Activated effector memory CD4-positive, alpha-beta T cell treated with Interleukin-2 at 50 U/mL for 16 hours (primary cell): ENCODE measurements at places on chromosomes 2 and 18.

GRCh38 chr2:105489168-105489878 is 90.5 kb upstream of the FHL2 start:
- DNase-seq = no peak

DNA sequence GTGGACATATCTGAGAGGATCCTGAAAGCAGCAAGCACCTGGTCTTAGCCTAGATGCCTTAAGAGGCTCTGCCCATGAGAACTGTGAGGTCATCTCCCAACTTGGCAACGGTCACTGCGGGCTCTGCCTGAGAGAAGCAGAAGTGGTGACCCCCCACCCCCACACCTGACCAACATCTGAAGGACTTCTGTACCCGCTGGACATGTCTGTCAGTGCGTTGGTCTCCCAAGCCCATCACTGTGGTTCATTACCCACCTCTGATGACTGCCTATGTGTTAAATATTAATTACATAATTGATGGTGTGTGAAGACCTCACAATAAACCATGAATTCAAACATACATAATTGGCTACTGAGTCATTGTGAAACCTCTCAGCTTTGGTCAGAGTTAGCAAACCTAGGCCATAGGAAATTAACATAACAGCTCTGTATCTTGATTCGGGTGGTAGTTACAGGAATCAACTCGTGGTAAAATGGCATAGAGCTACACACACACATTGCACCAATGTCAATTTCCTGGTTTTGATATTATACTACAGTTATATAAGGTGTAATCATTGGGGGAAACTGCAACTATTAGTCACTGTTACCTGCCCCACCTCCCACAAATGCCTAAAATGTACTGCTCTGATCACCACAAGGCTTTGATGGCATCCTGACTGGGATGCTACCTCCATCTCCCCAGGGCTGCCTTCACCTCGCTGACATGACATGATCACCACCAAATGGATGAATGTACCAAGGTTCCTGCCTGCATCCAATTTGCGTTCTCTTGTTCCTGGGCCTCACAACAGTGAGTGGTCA is 4.3 kb upstream of the GALNT1 start:
- no peak for DNase-seq

DNA sequence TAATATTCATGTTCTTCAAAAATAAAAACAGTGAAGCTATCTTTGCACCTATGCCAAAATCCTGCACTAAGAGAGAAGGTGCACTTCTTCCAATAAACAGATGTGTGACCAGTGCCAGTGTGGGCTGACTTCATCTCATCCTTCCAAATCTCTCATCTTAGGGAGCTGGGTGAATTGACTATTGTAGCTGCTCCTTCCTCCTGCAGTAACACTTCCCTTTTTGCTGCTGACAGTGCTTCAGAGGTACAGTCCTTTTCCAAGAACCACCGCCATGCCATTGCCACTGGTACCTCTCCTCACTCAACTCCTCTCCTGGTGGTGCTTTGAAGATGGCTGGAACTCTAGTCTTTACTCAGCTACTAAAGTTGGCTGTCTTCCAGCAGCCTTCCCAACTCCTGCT is 42.1 kb upstream of the ARHGAP25 start:
- no peak for DNase-seq

DNA sequence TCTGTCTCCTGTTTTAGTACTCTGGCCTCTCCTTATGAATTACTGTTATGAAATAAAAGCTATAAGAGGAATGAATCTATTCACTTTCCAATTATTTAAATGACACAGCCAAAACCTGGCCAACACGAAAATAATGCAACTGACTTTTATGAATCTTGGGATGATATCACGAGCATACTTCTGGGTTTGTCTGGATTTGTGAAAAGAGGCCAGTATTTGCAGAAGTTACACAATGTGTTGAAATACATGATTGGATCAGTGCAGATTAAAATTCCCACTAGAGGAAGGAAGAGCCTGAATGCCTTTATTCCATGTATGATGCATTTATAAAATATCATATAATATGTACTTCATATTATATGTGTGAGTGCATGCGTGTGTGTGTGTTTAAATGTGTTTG is 418.2 kb downstream of the GRB14 start:
- DNase-seq = no peak

- DNase-seq = no peak
Observed at GRCh38 chr2:132270981-132271546, 109.3 kb upstream of the ANKRD30BL start.

DNA sequence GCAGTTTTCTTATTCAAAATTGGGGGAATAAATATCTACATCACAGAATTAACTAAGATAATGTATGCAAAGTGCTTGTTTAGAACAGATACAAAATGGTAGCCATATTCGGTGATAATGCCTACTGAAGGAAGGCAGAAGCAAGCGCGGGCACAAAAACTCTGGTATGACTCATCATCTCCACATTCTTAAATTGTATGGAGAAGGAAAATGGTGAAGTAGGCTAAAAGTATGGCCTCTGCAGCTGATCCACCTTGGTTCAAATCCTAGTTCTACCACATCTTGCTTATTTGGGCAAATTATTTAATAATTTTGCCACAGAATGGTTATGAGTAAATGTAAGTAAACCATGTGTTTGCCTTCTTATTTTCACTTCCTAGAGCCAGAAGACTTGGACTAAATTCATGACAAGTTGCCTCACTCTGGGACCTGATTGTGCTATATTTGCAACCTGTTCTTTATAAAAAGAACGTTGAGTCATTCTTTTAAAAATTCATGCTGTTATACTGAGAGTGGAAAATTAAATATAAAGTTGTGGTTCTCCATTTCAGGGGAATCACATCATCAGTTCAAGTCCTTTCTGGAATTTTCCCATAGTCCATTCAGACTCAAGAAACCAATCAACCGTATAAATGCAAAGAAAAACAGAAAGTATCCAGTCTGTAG is 9.0 kb upstream of the CDK15 start:
- no peak for DNase-seq

DNA sequence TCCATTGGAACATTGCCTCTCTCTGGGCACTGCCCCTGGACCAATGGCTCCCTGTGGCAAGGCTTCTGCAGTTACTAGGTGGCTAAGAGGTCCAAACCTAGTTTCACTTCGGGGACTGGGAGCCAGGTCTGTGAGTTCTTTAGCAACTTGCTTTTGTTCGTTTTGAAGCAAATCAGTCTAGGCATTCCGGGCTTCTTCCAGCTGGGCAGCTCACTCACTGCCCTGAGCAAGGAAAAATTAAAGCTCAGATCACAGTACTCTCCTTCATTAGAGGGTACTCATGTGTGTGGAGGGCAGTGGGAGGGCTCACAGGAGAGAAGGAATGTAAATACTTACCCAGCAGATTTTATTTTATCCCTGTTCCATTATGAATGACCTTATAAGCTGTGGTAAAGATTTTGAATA is 80.3 kb downstream of the SPP2 start:
- DNase-seq = no peak

DNA sequence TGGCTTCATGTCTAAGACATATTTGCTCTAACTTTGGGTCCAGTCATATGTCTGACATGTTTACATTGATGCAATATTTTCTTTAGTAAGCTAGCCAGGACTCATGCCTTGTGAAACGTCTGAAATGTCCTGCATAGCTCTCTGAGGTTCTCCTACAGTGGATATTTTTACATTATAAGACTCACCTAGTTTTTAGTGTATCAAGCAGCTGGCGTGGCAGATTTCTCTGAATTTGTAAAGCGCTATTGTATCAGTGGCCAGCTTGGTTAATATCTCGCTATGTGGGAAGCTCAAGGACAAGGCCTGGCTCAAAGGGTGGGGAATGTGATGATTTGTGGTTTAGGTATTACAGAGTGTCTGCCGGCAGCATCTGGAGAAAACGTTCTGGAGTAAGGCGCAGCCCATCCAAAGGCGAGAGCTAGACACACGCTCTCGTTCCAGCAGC is 164.3 kb downstream of the LTBP1 start:
- no peak for DNase-seq
